ENCODE measurements at places on chromosomes 12 and 14.

GRCh38 chr14:75236467-75236866 is 42.2 kb upstream of the FOS start:
- H3K36me3 ChIP-seq = no peaks in the 10 kb centered on the region
- H3K27me3 ChIP-seq = no peaks in the 10 kb centered on the region
- no peak for DNase-seq
- no peaks in the 10 kb centered on the region for H3K4me1 ChIP-seq
- H3K27ac ChIP-seq = no peak overlapping the region

DNA sequence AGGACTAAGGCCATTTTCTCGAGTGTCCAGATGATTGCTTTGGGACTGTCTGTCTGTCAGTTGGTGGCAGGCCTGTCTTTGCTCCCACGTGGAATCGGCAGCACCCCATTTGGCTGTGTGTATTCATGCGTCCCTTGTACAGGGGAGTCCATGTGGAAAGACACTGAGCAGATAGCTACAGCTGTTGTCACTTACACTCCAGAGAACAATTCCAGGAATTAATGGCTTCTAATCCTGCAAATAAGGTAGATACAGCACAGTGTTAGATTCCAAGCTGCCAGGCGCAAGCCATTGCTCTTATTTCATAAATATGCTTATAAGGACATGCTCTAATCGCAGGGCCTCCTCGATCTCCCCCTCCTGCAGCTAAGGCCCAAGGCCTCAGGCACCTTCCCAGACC is 208.8 kb downstream of the VRK1 start:
- DNase-seq = no peak
- H3K4me3 ChIP-seq = no peak overlapping the region
- H3K4me1 ChIP-seq = no peaks in the 10 kb centered on the region
- H3K27me3 ChIP-seq = peaks cover 15% of the 10 kb centered on the region

DNA sequence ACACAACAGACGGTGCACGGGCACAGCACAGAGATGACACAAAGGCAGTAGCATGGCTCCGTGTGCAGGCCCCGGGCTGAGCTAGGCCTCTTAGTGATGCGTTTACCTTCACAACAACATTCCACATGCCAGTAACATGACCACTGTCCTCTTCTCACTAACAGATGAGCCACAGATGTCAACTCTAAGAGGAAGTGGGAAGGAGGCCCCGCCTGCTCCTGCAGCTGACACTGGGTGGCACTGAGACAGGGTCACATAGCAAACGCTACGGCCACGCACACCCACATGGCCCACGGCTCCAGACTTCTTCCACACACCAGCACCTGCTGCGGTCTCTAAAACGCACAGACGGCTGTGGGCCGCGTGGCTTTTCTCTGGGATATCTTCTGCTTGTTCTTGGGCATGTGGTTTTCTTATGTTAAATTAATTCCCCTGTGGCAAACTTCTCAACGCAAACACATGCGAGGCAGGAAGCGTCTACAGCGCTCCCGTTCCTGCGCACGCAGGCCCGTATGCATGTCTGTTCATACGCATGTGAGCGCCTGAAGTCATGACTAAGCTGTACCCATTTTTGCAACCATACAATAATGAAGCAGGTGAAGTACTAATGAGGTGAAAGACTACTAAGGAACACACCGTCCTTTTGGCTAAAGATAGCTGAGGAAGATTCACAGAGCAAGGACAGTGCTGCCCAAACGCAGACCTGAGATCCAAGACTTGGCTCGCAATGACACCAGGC is 26.8 kb downstream of the AMN start:
- H3K36me3 ChIP-seq = peaks cover 19% of the 10 kb centered on the region
- H3K27me3 ChIP-seq = no peaks in the 10 kb centered on the region
- no peak overlapping the region for H3K4me3 ChIP-seq
- no peak for DNase-seq
- H3K27ac ChIP-seq = no peak overlapping the region
- no peaks in the 10 kb centered on the region for H3K4me1 ChIP-seq

DNA sequence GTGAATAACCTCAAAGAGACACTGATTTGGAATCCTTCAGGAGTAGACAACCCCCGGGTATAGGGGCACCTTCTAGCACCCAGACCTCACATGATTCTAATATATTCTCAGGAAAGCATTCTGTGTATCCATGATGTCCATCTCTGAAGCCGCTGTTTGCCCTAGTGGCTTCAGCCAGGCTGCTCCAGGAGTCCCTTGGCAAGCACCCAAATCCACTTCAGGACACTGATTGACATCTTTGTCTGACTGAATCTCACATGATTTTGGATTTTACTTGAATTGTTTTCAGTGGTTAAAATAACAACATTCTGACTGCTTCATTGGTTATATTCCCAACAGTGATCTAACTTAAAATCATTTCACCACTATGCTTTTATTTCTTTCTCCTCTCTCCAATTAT is 390.5 kb upstream of the CLEC14A start:
- H3K27ac ChIP-seq = no peak overlapping the region
- H3K4me1 ChIP-seq = no peaks in the 10 kb centered on the region
- H3K36me3 ChIP-seq = no peaks in the 10 kb centered on the region

Measured in breast epithelium (tissue), 4 donors.